ENCODE measurements at places on chromosomes 1 and 21.
A peak's percentile ranks its signal among the peaks of the same experiment; 100 is the strongest.

DNA sequence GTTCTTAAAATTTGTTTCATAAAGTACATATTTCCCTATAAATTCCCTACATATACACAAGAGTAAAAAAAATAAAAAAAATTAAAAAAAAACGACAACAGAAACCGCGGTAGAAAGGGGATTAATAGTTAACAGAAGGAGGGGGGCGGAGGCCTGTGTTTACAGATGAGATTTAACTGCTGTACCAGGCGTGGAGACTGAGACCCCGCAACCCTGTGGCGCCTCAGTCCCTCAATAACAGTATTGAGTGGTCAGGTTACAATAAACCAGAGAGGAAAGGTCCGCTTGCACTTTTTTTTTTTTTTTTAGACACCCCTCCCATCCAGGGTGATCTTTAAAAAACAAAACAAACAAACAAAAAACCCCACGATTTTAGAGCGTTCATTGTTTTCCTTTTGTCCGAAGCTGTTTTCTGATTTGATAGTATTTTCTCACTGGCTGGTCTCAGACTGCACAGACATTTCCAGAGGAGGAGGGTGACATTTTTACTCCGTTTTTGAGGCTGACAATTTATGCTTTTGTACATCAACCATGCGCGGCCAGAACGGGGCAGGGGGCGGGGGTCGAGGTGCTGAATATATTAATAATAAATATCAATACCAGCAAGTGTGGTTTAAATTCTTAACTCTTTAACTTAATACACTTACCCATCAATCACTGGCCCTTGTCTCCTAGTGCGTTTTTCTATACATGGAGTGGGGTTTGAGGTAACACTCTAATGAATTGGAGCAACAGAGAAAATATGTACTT, 1223.9 kb downstream of the BRINP3 start:
- DNase-seq, result no peak

DNA sequence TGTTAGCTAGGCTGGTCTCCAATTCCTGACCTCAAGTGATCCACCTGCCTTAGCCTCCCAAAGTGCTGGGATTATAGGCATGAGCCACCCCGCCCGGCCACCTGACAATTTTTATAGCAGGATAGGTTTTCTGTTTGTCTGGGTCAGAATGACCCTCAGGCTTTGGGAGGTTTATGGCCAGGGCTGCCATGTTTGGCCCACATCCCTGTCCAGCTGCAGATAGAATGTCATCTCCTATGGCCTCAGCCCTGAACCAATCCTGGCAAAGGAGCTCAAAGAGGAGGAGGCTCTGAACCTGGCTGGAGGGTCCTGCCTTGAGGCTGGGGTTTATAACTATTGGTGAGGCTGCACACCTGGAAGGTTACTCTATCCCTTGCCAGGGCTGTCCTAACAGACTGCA, 83.0 kb downstream of the HMGB4 start:
- no peak for DNase-seq

DNA sequence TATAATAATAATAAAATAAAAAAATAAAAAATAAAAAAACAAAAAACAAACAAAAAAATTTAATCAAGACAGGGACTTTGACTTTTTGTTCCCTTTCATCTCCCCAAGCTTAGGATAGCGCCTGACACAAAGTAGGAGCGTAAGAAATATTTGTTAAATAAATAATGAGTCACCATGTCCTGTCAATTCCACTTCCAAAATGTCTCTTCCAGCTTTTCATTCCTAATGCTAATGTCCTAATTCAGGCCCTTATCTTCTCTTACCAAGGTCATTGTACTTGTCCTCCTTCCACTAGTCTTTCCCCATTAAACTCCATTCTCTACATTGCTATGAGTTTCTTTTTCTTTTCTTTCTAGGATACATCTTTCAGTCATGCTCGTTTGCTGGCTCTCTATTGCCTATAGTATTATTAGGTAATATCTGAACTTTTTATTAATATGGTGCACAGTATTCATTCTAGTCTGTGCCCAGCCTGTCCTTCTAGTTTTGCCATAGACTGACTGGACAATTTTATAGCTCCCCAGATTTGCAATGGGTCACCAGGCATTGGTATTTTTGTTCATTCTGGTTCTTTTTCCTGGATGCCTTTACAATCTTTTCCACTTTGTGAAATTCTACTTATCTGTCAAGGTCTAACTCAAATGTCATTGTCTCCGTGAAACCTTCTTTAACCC, 11.4 kb downstream of the NEXN start:
- DNase-seq, result no peak

DNA sequence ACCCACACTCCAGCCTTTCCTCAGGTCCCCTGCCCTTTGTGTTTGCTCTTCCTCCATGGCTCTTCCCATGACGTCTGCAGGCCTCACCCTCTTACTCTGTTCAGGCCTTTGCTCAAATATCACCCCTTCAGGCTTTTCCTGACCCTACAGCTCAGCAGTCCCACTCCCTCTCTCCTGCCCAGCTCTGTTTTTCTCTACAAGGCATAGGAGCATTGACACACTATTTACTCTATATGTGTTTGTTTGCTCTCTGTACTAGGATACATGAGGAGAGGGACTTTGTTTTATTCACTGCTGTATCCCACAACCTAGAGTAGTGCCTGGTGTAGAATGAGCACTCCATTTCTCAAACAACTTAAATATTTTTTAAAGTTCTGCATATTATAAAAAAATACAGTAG, 107.4 kb upstream of the COA6 start:
- DNase-seq, result no peak

DNA sequence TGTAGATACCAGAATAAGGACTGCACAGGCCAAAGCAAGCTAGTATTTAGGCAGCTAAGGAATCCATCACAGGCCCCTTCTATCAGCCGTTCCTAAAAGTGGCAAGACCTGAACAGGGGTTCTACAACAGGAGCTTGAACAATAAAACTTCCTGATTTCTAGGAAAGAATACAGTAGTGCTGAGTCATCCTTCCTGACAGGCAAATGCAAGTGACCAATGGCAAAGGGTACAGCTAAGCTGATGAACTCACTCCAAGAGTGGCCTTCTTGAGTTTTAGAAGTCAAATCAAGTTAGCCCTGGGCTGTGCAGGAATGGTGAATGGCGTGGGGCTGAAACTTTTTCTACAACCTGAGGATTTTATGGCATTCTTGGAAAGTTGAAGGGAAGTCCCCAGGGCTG, 112.9 kb downstream of the GREM2 start:
- no peak for DNase-seq

GRCh38 chr21:36820176-36821031, 121.5 kb downstream of the SIM2 start:
- DNase-seq, result no peak

- DNase-seq, result no peak
Measured at GRCh38 chr1:41020109-41020576, 1.4 kb downstream of the SLFNL1 start.

DNA sequence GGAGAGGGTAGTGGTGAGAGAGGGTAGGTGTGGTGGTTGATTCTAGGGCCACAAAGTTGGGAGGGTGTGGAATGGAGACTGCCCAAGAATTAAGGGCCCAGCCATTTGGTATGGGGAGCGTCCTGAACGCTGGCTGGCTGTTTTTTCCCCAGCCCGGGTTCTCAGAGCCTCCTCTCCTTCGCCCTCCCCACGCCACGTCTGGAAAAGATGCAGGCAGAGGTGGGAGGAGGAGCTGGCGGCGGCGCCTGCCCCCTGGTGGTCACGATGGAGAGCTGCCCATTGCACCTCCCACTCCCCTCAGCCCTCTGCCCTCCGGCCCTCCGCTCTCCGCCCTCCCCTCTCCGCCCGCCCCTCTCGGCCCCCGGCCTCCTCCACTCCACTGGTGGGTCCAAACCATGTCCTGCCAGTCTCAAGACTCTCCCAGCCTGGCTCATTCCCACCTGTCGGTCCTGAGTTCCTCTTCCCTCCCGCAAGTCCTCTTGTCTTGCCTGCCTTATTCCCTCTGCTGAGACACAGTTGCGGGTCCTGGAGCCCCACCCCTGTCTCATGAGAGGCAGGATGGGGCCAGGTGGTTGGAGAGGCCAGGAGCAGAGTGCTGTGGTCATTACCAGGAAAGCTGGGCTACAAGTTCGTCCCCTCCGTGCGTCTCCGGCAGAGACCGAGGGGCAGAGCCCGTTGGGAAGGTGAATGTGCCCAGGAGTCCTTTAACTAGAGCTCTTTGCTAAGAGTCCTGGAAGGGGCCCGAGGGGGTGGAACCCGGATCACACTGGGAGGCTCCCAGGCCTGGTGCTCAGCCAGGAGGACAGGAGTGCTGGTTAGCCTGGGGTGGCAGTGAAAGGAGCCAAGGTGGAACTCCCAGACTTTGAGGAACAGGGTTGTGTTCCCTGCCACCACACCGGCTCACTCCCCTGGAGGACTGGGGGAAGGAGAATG, 22.6 kb downstream of the ETNK2 start:
- peak; percentile 25 for DNase-seq

DNA sequence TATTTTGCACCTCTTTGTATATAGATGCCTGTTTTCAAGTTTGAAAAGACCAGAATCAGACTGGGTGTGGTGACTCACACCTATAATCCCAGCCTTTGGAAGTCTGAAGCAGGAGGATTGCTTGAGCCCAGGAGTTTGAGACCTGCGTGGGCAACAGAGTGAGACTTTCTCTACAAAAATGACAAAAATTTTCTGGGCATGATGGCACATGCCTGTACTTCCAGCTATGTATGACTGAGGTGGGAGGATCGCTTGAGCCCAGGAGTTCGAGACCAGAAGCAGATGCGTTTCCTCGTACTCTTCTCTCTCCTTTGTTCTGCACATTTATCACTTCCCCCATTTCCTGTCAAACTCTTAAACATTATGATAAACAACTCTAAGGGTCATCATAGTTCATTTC, 310.0 kb upstream of the SNX7 start:
- DNase-seq, result no peak

DNA sequence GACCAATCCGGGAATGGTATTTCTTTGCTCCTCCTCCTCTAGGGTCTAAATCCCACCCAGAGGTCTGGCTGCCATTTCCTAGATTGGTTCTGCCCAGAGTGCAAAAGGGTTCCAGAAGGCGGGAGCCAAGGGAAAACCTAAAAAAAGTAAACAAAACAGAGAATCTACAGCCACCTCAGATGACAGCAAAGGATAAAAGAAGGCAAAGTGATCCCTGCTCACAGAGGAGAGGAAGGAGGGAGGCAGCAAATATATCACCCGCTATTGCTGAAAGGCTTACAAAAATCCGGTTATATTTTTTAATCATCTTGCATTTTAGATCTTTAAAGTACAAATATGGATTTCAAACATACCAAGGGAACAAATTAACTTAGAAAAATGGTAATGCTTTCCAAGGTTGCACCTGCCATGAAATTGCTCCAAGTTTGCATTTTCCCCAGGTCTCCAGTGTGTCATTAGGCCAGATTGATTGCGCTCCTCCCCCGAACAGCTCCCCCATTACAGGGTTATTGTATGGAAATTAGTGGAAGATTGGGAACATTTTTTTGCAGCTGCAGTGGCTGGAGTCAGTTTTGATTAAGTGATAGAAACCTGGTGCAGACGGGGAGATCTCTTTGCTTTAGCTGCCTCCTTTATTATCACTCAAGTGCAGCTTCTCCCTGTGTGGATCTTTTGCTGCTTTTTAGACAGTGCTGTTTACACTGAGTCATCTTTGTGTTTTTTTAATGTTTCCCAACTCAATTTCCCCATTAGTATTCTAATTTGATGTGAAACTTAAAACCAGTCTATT, 280.5 kb upstream of the CAMK1G start:
- no peak for DNase-seq

DNA sequence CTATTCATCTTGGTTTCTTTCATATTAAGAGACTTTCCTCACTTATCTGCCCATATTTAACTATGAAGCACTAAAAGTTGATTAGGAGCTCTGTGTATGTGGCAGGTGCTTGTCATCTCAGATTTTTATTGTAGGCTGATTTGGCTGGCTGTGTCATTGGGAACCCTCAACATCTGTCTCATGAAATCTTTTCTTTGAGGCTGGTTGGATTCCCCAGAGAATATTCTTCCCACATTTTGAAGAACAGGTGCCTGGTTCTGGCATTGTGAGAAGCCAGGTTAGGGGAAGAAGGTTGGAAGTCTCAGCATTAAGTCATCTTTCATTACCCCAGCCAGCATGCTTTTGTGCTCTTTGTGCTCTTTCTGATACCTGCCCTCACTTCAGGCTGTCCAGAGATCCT, 37.1 kb downstream of the EEIG2 start:
- DNase-seq, result no peak

- no peak for DNase-seq
Measured at GRCh38 chr1:167797015-167797414, 75.2 kb downstream of the MPZL1 start.

Data from T follicular helper cell (primary cell).